ENCODE measurements at places on chromosomes 5 and 9. TPM values are rescaled to one million over a fixed set of nuclear protein-coding genes. Genes with fewer than 3 reads are reported as not detected.
A peak's percentile ranks its signal among the peaks of the same experiment; 100 is the strongest.

- no peak for DNase-seq
Observed at GRCh38 chr9:13715430-13715829, 435.9 kb upstream of the MPDZ start.

GRCh38 chr5:83589786-83590185, 118.2 kb downstream of the VCAN start:
- no peak for DNase-seq

GRCh38 chr9:110900917-110901316, 137.4 kb downstream of the LPAR1 start:
- no peak for DNase-seq

- peak; percentile 52 for DNase-seq
Observed at GRCh38 chr9:133773889-133774655, 35.9 kb upstream of the SARDH start.

- no peak for DNase-seq
Observed at GRCh38 chr5:80837679-80838078, 122.5 kb upstream of the RASGRF2 start.

- no peak for DNase-seq
Observed at GRCh38 chr9:99725852-99726251, 95.8 kb upstream of the NR4A3 start.

- no peak for DNase-seq
Observed at GRCh38 chr9:132239999-132240840, 78.4 kb downstream of the NTNG2 start.

The C7 gene
- 985 TPM for total RNA-seq

The GCNT4 gene
- 5.5 TPM for total RNA-seq

DNA sequence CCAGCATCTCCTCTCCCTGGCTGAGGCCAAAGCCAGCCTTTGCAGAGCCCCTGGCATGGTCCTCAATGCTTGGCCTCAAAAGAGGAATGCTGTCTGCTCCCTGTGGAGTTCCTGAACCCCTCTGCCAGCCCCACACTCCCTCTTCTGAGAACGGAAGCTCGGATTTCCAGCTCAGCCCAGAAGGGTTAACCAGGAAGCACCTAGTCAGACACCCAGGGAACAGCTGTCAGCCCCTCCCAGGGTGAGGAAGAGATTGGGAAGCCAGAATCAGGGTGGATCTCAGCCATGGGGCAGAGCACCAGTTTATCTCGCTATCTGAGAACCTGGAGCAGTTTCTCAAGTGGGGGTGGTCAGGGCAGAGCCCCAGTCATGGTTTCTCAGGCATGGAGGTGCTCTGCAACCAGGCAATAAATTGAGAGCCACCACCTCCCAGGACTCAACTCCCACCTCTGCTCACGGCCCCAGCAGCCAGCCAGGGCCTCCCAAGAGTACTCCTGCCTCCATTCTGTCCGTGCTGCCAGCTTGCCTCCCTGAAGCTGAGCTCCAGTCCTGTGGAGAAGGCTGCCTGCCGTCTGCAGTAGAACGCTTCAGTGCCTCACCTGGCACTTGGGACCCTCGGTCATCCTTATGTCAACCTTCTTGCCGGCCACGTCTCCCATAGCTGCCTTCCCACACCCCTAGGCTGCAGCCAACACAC, 7.6 kb downstream of the FOXE1 start:
- no peak for DNase-seq

The FAXDC2 gene
- total RNA-seq = 30.1 TPM

- peak; percentile 60 for DNase-seq
Observed at GRCh38 chr9:126164796-126165525, 161.7 kb upstream of the MVB12B start.

The CARTPT gene
- total RNA-seq = not detected

GRCh38 chr9:110429453-110429852, 91.8 kb upstream of the TXNDC8 start:
- DNase-seq = no peak

The SPINK6 gene
- not detected for total RNA-seq

DNA sequence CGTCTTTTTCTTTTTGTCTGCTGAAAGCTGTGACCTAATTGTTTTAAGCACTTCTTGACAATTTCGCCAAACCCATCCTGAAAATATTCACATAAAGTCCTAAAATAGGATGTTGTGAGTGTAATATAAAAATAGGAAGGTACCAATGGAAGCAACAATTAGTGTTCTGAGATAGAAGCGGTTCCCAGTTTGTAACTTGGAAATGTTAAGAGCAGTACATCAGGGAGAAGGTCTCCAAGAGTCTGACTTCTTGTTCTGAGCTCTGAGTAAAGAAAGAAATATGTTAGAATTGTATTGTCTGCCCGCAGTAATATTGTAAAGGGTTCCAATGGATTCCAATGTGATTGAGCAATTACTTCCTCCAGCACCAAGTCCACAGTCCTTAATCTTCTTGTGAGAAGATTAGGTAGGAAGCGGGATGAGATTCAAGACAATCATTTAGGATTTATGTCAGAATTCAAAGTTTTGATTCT, 3.9 kb downstream of the VCAN start:
- DNase-seq = no peak

DNA sequence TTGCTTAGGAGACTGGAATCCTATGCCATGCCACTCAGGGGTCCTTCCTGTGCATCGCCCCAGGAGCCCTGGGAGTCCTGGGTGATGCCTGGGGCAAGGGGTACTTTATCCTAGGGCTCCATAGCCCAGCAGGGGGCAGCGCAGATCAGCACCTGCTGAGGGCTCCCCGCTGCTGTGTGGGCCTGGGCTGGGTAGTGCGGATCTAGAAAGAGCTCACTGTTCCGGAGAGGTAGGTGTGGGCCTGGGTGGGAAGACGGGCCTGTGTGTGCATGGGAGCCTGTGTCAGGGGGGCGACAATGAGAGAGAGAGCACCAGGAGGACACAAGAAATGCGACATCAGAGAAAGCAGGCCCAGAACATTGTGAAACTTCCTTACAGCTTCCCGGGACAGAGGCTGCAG, 11.4 kb upstream of the DAB2IP start:
- DNase-seq = no peak

- DNase-seq = no peak
Observed at GRCh38 chr9:18467696-18468095, 6.3 kb upstream of the ADAMTSL1 start.

The COL5A1 gene
- 71.1 TPM for total RNA-seq

DNA sequence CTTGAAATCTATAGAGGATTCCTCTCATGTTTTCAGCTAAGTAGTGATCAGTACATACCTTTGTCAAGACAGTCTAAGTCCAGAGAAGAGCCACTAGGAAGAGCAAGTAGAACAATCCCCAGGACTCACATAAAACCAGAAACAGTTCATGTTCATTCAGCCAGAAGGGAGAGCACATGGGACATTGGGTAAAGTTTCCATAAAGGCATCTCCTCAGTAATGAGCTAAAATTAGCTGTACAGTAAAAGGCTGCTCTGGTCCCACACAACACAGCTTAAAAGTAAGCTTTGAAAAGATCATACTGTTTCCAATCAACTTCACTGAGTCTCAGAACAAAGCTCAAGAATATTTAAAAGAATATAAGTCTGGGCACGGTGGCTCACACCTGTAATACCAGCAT, 32.4 kb downstream of the HOMER1 start:
- no peak for DNase-seq

The C5orf52 gene
- not detected for total RNA-seq

GRCh38 chr5:53165431-53166182, 56.0 kb upstream of the MOCS2 start:
- DNase-seq = no peak

The ADAMTS6 gene
- 5.5 TPM for total RNA-seq

The ENDOG gene
- 16.6 TPM for total RNA-seq

- DNase-seq = no peak
Observed at GRCh38 chr9:4665357-4665756, 923 bp downstream of the SPATA6L start.

- DNase-seq = no peak
Observed at GRCh38 chr9:71253011-71253410, 131.6 kb upstream of the TRPM3 start.

- DNase-seq = no peak
Observed at GRCh38 chr5:6578676-6579343, 54.0 kb downstream of the NSUN2 start.

The KCNIP1 gene
- total RNA-seq = 1.00 TPM

- DNase-seq = no peak
Observed at GRCh38 chr5:45692481-45692880, 3.7 kb downstream of the HCN1 start.

The JAKMIP2 gene
- total RNA-seq = 0.42 TPM

DNA sequence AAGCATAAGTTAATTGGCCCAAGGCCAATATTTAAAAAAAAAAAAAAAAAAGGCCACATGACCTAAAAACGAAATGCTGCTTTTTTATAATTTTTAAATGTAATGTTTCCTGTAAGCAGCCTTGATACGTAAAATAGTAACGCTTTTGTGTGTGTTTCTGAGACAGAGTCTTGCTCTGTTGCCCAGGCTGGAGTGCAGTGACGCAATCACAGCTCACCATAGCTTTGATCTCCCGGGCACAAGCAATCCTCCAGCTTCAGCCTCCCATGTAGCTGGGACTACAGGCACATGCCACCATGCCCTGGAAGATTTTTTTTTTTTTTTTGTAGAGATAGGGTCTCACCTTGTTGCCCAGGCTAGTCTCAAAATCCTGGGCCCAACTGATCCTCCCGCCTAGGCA, 179.9 kb downstream of the EDIL3 start:
- DNase-seq = no peak

DNA sequence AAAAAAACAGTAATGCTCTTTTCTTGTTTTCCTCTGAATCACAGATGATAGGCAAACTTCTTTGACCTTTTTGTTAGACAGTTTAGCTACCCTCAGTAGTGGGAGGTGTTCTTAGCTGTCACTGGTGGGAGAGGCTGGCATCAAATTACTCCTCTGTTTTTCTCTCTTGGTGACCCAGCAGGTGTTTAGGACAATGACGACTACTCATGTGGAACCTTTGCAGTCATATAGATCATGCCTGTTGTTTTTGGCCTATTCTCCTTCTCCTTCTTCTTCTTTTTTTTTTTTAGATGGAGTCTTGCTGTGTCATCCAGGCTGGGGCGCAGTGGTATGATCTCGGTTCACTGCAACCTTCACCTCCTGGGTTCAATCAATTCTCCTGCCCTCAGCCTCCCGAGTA, 15.4 kb upstream of the NPR2 start:
- no peak for DNase-seq

All from posterior vena cava (tissue), 2 donors.